ENCODE measurements at places on chromosomes 7 and 10.

DNA sequence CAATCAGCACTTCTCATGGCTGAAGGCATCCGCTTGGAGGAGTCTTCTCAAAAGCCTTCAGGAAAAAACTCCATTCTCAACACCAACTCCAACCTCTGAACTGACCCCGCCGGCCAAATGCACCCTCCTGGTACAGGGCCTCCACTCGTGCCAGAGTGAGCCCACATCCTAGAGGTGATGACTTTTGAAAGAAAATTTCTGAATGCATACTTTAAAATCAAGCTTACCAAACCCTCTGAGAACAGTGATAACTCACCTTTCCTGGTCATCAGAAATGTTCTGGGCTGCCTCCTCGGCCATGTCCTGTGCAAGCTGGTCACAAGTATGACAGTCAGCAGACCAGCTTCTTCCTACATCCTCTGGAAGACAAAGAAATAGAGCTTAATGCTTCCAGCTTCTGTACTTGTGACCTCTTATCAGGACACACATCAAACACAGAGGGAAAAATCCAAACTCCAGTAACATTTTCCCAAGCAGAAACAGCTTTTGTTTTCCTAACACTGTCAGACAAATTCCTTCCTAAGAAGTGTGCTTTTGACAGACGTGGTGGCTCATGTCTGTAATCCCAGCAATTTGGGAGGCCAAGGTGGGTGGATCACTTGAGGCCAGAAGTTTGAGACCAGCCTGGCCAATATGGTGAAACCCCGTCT, at the start of gene PKD1L1:
Gene PKD1L1 (minus strand): TSS at position 326 of the 650 bp plus-strand sequence. CDS start 26 bp downstream, at position 300.
- DNase-seq: peak; percentile 45

GRCh38 chr7:71472962-71473361, 341.0 kb downstream of the GALNT17 start:
- no peak for DNase-seq

GRCh38 chr7:73885975-73886798, 25.2 kb downstream of the TMEM270 start:
- DNase-seq: peak; percentile 75

DNA sequence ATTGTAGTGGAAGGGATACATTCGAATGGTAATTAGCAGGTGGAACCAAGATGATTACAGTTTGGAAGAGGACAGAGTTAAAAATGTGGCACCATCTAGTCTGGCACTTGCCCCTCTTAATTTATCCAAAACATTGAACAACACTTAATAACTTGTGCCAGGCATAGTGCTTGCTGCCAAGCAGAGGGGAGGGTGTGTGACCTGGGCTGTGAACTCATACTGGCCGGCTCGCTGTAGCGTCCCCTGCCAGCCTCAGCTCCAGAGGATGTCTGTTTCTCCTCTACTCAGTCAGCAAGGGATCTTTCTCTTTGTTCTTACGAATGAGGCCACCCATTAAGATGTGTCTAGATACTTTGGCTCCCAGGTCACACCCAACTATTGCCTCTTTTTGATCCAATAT, 179.4 kb upstream of the INHBA start:
- no peak for DNase-seq

Measured in fibroblast of skin of back (primary cell).